CD4-positive, CD25-positive, alpha-beta regulatory T cell (primary cell): ENCODE measurements at places on chromosomes 12 and 14.
A peak's percentile ranks its signal among the peaks of the same experiment; 100 is the strongest.

GRCh38 chr14:31051511-31051910 lies 25.3 kb upstream of the STRN3 start:
- no peak for DNase-seq

GRCh38 chr12:54725233-54725843 lies 77.2 kb upstream of the DCD start:
- DNase-seq = peak; percentile 30

DNA sequence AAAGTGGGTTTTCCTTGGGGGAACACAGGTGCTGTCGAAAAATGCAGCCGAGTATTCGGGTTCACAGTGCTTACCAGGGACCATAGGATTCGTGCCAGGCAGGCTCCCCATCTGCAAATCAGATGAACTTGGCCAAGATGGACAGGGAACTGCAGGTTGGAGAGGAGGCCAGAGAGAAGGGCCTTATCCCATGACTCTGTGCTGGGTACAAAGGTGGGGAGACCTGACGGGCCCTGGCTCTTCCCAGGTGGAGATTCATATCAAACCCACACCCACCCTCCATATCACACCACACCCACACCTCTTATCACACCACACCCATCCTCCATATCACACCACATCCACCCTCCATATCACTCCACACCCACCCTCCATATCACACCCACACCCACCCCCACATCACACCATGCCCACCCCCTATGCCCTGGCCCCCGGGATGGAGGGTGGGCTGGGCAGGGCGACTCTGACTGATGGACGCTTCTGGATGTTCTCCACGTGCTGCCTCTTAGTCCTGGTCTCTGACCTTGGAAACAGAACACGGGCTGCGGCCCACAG lies 319.7 kb downstream of the ADGRD1 start:
- DNase-seq = no peak

- DNase-seq = no peak
These were observed at the start of gene RIMBP2 for GRCh38 chr12:130715998-130716968. Gene RIMBP2, minus strand, starts transcription at chr12:130716299. Its CDS starts 237,286 bp downstream, at chr12:130479013.

DNA sequence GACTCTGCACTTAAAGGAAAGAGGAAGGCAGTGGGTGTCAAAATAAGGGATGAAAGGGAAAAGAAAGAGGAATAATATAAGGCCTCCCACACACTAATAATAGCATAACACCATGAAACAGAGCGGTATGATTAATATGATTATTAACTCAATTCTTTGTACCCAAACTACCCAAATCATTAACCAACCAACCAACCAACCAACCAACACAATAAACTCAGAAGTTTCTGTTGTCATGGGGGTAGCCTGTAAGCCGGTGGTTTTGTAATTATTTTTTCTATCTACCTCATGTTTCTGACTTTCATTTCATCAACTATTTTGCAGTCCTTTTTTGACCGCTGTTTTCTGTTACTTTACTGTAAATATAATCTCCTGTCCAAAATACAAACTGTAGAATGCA lies 105.8 kb downstream of the RERG start:
- DNase-seq = no peak

- DNase-seq = no peak
These were observed 4.6 kb downstream of the PPM1A start for GRCh38 chr14:60253649-60254048.

DNA sequence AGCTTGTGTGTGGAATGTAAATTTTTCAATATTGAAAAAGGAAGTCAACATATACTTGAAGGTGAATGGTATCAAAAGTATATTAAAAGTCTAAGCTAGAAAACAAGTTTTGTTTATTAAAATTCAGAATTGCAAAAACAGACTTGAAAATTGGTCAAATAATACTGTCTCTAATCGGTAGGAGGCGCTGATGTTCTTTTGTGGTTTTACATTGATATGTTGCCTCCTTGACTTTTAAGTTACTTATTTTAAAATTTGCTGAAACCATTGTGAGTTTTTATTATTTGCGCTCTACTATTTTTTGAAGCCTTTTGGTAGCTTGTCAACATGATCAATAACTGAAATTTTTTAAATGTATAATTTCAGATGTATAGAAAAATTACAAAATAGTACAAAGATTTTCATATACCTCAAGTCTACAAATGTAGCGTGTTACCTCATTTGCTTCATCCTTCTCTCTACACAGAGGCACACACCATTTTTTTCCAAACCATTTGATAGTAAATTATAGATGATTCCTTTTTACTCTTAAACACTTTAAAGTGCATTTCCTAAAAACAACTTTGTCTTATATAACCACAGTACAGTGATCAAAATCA lies 6.9 kb downstream of the RTRAF start:
- DNase-seq = peak; percentile 83

DNA sequence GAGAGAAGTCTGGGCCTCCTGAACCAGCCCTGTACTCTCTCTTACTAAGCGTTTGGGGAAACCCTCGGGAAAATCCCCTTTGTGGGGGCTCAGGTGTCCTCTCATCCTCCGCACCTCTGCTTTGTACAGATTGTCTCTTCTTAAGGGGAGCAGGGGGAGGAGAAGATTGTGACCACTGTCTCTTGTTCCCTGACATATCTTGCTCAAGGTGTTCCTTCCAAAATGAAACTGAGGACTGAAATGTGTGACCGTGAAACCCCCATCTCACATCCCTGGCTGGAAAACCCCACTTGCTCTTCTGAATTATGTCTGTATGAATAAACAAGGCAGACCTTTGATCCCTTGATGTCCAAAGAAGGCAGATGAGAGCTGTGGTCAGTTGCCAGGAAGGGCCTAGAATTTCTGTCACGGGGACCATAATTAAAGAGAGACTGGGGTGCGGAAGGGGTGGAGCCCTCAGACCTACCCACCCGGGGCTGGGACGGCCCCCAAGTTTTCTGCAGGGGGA lies 369.8 kb downstream of the AACS start:
- no peak for DNase-seq

DNA sequence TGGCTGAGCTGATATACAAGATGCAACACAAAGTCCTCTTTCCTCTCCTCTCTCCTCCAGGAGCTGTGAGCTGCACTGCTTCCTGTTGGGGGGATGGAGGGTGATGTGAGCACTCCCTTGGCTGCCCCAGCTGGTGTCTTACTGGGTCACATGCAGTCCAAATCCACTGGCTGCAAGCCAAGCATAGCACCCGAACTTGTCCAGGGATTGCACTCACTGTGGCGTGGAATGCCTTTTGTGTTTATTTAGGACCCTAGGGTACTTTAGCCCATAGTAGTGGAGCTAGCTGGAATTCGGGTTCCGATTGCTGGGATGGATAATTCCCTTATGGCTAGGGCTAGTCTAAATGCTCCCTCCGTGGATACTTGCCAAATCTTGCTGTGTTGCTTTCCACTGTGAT lies 424.9 kb upstream of the SYT1 start:
- no peak for DNase-seq

DNA sequence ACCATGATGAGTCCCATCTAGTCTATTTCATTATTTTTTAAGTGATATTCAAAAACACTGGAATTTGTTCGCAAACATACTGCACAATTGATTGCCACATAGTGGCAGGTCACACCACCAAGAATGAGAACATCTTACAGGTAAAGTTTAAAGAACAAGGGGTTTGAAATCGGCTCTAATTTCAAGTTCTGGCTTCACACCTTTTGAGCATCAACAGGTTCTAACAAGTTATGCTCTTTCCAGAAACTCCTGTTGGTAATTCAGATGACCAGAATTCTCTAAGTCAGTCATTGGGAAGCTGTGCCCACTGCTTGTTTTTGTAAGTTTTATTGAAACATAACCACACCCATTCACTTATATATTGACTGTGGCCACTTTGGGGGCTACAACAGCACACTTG lies 336.3 kb downstream of the FUT8 start:
- DNase-seq = no peak

DNA sequence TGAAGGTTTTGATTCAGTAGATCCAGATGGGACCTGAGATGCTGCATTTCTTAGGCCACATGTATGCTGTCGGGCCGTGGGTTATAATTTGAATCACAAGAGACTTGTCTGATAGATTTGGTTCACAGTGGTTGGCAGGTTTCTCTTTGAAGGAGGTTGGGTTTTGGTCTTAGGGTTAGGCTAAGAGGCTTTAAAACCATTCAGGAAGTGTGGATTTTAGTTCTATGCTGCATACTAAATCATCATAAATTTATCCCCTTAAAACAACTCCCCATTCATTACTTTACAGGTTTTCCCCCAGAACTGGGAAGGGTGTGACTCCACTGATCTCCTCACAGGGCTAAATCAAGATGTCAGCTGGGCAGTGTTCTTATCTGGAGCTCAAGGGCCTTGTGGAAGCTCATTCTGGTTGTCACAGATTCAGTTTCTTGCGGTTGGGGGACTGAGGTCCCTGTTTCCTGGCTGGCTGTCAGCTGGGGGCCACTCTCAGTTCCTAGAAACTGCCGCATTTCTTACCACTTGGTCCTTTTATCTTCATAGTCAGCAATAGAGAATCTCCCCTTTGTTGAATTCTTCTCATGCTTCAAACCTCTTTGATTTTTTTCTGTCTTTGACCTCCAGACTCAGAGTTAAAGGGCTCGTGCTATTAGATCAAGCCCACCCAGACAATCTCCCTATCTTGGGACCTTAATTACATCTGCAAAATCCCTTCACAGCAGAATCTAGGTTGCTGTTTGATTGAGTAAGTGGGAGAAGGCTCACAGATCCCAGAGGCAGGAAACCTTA lies 20.6 kb upstream of the PCNX1 start:
- peak; percentile 84 for DNase-seq

GRCh38 chr12:93300611-93301021 lies 77.1 kb upstream of the NUDT4 start:
- no peak for DNase-seq

- no peak for DNase-seq
These were observed 26.2 kb downstream of the UBE3B start for GRCh38 chr12:109503611-109504010.

GRCh38 chr14:71194251-71194650 lies 287.0 kb downstream of the PCNX1 start:
- no peak for DNase-seq

DNA sequence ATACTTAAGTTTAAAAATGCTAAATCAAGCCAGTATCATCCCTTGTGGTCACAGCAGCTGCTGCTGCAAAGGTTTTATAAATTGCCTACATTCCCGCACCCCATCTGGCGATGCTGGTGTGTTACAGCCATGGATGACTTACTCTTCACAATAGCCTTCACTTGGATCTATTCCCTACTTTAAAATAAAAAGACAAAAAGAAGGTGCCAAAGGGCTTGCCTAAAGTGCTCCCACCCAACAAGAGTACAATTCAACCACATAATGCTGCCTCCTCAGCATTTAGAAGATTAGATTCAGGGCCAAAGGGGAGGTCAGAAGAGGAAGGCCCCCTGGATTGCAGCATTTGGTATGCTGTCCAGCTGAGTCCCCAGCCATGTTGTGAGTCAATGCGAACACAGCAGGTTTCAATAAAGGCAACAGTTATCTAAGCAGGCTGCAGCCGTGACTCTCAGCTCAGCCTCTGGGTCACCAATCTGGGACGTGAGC lies 176.1 kb downstream of the DAD1 start:
- no peak for DNase-seq

DNA sequence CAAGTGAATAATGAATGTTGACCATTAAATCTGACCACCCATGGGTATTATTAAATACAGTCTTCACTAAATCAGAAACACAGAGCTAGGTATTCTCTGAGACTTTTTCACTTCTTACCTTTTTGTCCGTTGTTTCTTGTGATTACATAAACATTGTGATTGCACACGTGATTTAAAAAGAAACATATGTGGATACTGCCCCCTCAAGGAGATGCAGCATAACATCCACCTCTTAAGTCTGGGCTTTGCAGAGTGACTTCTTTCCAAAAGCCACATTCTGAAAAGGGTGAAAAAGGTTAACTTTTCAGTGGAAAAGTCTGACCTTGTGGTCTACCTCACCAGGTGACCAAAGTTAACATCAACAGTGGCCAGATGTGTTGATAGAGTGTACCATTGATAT lies 185.5 kb upstream of the FAR2 start:
- DNase-seq = peak; percentile 2

GRCh38 chr12:112381883-112382796 lies at the start of gene HECTD4:
Gene HECTD4, minus strand, starts transcription at chr12:112382431. Its CDS starts 303 bp downstream, at chr12:112382128.
- DNase-seq = peak; percentile 89

DNA sequence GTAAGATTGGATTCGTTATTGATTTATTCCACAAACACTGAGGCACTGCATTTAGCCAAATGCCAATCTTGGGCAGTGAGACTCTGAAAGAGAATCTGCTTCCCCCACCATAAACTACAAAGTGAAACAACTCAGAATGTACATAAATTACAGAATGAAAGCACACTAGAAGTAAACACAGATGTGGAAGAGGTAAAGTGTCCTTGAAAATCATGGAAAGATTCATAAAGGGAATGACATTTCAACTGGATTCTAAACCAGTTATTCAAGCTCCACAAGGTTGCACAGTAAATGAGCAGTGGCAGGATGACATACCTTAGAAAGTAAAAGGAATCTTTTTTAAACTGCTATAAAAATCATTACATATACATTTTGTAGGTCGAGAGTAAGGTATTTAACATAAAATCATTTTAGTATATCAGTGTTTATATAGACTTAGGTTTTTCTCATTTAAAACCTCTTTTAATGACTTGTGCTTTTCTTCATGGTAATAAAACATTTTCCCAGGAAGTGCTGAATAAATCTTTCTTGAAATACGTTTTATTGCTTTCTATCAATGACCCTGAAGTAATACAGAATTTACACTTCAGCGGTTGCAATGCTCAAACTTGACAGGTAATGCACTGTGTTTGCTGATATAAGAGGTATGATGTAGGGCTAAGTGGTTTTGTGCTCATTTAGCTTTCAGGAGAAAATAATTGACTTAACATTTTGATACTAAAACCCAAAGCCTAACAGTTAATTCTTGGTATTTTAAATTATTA lies 270.6 kb downstream of the NAV3 start:
- no peak for DNase-seq

DNA sequence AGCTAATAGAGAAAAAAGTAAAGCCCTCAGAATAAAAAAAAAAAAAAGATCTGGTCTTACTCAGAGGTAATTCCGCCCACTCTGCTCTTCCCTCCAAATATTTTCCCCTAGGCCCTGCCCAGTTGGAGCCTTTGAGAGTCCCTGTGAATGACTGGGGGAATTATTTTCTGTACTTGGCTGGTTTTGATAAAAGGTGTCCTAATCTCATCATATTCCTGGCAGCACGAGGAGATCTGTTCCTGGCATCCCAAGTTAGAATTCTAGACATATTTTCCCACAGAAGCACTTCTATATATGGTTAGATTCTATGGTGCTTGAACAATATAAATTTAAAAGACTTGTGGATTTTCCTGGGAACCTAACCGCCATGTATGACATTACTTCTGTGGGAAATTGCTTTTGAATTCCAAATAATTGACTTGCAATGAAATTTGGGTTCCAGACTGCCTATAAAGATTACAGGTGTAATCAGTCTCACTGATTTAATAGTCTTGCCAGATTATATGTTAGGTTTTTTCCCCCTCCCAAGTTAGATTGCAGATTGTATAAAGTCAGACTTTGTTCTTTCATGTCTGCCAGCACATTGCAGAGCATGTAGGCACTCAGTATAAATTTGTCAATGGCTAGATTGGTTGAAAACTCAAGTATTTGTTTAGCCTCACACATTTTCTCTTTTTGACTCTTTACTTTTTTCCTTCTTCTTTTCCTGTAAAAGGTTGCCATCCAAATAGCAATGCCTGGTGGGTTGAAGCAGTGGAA lies 12.3 kb downstream of the GPX2 start:
- DNase-seq = no peak
